GM23338 (cell line): ENCODE measurements at places on chromosomes 13 and 19.
A peak's percentile ranks its signal among the peaks of the same experiment; 100 is the strongest.

DNA sequence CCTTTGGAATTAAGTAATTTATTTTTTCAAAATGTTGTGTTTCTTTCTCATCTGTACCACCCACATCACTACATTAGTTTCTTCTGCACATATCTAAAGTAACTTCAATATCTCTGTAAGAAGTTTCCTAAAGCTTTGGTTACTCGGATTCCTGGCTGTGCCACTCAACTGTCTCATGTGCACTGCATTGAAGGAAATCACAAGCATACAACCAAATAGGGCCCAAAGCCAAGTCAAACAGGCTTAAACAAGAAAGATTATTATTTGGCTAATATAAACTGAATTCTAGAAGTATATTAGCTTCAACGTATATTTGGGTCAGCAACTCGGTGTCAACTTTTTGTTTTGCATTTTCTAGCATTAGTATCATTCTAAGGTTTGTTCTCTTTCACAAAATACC lies 1647.6 kb upstream of the SPRY2 start:
- no peak for DNase-seq

DNA sequence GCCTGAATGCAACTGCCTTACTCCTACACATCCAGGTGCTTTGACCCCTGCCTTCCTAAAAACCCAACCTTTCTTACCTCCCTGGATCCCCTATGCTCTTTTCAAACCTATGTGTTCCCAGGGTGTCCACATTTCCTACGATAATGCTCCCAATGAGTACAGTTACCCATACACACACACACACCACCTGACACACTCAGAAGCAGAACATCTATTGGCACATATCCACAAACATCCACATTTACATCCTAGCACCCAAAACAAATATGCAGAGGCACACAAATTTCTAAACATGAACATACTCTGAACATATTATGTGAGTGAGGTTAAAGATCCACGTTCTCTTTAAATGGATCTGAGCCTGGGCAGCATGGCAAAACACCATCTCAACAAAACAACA lies 22.4 kb upstream of the PLAUR start:
- DNase-seq, result no peak

GRCh38 chr13:46012404-46012803 lies 40.1 kb downstream of the ZC3H13 start:
- DNase-seq, result no peak

GRCh38 chr19:11881151-11881800 lies 6.3 kb upstream of the ZNF69 start:
- peak; percentile 89 for DNase-seq

DNA sequence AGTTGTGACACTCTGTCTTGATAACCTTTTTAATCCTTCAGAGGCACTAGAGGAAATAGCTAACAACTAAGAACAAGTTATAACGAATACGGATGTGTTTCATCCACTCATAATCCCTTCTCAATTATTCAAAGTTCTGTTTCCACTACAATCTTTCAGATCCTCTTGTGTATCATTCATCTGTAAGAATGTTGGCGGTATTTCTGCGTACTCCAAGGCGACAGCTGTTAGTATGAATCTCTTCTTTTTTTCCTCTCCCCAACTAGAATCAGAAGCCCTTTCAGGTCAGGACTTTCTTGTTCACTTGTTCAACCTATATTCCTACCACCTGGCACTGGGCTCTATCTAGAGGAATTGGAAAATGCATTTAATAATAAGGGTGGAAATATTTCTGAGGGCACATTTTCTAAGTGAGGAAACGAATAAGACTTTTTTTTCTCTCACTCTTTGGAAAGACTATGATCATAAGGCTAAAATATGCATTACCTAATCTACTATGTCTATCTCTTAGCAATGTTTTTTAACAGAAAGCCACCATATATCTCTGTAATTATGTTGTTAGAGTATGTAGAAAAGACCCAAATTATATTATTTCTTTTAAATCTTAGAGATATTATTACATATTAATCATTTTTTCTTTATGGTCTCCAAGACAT lies 492.9 kb downstream of the PCDH20 start:
- DNase-seq, result no peak

GRCh38 chr19:2212861-2213711 lies 23.0 kb downstream of the PLEKHJ1 start:
- no peak for DNase-seq

- no peak for DNase-seq
Measured at GRCh38 chr19:5083547-5083965, 114.6 kb downstream of the KDM4B start.

- no peak for DNase-seq
Measured at GRCh38 chr13:36787181-36787580, 31.8 kb upstream of the RFXAP start.

DNA sequence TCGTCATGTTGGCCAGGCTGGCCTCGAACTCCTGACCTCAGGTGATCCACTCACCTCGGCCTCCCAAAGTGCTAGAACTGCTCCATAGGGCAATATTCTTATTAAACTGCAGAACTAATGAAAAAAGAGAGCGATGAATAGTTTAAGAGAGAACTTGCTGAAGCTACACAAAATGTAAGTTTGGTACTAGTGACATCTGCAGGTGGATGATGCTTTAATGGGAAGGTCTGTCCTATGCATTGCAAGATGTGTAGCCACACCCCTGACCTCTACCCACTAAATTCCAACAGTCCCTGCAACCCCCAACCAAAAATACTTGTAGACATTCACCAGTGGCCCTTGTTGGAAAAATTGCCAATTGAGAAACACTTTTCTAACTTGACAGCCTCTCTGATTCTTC lies 117.8 kb downstream of the NALCN start:
- no peak for DNase-seq

DNA sequence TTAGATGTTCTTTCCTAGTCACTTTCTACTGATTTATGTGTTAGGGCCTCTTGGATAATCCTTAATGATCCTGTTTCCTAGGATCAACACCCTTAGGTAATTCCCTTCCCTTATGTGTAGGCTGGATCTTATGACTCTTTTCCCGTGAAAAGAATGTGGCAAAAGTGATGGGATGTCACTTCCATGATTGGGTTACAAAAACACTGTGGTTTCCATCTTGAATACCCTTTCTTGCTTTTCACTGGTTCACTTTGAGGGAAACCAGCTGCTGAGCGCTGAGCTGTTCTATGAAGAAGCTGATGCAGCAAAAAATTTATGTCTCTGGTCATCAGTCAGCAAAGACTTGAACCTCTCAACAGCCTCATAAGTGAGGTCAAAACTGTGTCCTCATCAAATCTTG lies 609.4 kb downstream of the OLFM4 start:
- DNase-seq, result no peak

DNA sequence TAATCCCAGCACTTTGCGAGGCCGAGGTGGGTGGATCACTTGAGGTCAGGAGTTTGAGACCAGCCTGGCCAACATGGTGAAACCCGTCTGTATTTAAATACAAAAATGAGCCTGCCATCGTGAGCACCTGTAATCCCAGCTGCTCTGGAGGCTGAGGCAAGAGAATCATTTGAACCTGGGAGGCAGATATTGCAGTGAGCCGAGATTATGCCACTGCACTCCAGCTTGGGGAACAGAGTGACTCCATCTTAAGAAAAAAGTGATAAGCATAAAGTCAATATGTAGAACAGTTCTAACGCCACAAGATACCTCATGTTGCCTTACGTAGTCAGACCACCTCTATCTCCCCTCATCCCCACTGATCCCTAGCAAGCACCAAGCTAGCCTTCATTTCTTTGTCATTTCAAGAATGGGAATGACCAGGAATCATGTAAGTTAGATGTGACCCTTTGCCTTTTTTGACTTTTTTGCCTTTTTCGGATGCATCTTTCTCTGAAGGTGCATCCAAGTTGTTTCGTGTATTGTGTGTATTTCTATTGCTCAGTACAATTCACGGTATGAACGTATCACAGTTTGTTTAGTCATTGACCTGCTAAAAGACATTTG lies 6.4 kb downstream of the RPL21 start:
- no peak for DNase-seq

DNA sequence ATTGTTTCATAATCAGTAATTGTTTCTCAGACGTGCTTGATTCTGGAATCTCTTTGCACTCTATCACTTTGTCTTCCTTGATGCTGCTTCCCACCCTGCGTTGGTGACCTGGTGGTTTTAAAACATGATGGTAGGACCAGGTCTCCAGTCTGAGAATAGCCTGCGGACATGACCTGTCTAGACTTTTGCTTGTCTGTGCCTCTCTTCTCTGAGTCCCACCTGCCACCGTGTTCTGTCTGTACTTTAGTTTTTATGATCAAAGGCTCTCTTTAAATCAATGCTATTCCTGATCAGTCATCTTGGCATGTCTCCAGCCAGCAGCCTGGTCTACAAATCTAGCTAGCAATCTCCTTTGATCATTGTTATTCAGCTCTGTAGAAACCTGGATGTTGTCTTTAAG lies 933.9 kb downstream of the DIAPH3 start:
- DNase-seq, result no peak

GRCh38 chr19:51509823-51510660 lies 8.4 kb upstream of the SIGLEC12 start:
- DNase-seq, result no peak

GRCh38 chr13:51243832-51244231 lies 21.6 kb downstream of the FAM124A start:
- peak; percentile 97 for DNase-seq

- DNase-seq, result no peak
Measured at GRCh38 chr19:46068345-46069258, 27.8 kb upstream of the IGFL4 start.

GRCh38 chr13:28329395-28330158 lies 165.4 kb downstream of the FLT1 start:
- no peak for DNase-seq

DNA sequence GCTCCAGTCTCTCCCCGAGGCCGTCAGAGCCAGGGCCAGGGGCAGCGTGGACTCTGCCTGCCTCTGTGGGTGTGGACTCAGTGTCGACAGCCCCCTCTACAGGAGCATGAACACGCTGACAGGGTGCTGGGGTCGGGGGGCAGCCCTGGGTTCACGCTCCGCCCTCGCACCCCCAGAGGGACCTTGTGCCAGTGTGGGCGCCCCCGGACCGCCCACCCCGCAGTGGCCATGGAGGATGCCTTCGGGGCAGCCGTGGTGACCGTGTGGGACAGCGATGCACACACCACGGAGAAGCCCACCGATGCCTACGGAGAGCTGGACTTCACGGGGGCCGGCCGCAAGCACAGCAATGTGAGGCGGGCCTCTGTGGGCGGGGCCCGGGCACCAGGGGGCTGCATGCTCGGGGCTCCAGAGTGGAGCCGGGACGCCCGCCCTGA lies 8.3 kb downstream of the TRPM4 start:
- DNase-seq, result peak; percentile 48

DNA sequence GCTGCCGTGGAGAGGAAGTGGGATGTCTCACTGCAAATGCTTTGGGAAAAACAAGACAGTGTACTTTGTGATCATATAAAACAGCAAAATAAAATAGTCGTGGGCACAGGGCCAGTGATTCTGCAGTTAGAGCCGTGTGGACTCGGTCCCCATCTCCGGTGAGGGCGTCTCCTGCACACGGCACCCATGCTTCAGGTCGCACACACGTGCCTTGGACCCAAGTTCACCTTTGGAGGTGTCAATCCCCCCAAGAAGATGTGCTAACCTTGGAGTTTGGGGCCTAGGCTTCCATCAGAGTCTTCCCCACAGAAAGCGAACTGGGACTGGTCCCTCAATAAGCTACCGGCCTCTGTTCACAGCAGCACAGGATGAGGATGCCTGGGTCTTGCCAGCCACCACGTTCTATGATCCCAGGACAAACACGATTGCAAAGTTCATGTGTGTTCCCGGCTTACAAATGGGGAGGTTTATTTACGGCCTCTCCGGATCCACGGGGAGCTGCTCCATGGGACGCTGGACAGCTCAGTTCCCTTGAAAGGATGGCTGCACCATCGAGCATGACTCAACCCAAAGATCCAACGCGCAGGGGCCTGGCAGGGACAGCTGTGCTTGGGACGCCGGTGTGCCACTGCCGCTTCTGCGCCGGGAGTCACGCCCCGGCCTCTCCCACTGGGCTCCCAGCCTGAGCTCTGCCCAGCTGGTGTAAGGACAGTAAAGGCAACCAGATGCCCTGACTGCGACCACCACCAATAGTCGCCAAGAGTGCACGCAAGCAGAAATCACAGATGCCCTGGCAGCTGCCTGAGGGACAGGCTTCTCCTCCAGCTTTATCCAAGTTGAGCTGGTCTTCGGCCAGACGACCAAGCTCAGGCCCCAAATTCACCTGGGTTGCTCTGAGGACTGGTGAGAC lies 8.6 kb downstream of the GAS6 start:
- DNase-seq, result no peak

DNA sequence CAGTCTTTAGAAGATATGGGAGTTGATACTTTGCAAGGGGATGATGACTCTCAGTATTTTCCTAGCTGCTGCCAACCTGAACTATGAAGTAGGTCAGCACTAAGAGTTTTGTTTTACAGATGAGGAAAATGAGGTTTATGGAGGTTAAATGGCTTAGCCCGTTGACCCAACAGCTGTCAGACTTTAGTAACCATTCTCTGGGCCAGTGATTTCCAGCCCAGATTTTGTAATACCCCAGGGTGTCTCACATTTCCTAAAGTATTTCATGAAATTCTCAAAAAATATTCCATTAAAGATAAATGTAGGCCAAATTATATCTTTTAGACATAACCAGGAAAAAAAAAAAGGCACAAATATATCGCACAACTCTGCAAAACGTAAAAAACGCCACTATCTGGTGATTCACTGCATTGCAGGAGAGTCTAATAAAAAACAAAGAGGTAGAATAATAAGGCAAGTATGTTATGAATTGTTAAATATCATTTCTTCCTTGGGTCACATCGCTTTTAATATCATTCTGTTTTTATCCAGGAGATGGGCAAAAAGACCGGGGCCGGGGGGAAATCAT lies 112.5 kb downstream of the DACH1 start:
- DNase-seq, result peak; percentile 18

DNA sequence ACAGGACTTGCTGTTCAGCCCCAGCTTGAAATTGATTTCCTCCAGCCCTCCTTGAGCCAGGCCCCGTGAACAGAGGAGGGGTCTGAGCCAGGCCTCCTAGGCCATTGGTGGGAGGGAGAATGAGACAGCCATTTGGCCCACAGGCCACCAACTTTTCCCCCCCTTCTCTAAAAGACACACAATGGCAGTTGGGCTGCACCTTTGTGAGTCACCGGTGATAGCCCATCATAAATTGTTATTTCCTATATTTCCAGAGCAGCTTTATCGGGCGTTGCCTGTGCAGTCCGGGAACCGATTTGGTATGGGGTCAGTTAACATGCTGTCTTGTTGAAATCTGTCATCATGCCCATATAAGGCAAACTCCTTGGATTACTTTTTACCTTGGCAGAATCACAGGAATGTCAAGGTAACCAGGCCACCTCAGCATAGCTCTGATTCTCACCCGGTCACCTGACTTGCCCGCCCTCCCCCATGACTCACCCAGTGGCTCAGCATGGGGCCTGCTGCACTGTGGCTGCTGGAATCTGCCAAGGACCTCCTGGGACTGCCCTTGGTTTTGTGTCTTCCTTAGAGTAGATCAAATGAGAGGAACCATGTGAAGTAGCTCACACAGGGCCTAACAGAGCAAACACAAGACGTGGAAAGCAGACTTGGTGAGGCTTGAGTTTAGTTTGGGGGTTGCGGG lies 36.1 kb downstream of the ACTN4 start:
- peak; percentile 95 for DNase-seq

- DNase-seq, result peak; percentile 55
Measured at GRCh38 chr19:7730286-7731217, 1.4 kb downstream of the CLEC4G start.

GRCh38 chr13:70128098-70128497 lies 19.8 kb upstream of the KLHL1 start:
- no peak for DNase-seq

- DNase-seq, result no peak
Measured at GRCh38 chr13:93409816-93410215, 183.2 kb downstream of the GPC6 start.

- DNase-seq, result no peak
Measured at GRCh38 chr13:106105153-106105552, 430.3 kb downstream of the EFNB2 start.
